ENCODE measurements at places on chromosomes 12 and 14.

DNA sequence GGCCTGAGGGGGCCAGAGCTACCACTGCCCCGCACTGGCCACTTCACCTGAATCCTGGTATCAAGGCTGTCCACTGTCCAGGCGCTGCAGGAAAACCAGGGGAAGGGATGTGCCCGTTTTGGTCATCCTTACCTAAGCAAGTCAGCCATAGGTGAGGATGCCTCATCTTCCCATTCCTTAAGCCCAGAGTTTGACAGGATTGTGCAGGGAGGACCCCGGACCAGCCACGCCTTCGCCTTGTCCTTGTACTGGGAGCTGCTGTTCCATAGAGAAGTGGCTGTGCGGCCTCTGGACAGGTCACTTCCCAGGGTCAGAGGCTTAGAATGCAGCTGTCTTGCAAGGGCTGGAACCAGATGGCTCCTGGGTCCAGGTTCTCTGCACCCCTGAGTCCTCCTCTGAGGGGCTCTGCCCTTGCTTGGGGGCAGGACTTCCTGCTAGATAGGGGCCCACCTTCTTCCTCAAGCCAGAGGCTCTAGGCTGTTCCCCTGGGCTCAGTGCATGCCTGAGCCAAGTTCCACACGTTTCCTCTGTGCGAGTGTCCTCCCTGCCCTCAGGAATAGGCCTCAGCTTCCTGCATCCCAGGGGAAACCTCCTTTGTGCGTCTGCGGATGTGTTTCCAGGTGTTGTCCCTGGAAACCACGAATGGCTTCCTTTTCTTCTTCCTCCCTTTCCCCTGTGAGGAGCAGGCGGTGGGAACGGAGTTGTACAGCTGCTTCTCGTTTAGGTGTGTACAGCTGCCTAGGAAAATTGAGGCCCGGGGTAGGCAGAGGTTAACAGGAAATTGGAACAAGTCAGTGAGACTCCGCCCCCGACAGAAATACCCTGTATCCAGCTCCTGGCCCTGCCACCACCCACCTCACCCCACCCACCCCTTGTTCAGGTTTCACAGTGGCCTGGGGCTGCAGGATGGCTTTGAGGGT lies 54.3 kb upstream of the RIN3 start:
- H3K4me3 ChIP-seq: no peak overlapping the region
- H3K27ac ChIP-seq: peak overlapping the region; percentile 97
- DNase-seq: no peak
- no peaks in the 10 kb centered on the region for H3K36me3 ChIP-seq
- H3K4me1 ChIP-seq: peaks cover 31% of the 10 kb centered on the region

DNA sequence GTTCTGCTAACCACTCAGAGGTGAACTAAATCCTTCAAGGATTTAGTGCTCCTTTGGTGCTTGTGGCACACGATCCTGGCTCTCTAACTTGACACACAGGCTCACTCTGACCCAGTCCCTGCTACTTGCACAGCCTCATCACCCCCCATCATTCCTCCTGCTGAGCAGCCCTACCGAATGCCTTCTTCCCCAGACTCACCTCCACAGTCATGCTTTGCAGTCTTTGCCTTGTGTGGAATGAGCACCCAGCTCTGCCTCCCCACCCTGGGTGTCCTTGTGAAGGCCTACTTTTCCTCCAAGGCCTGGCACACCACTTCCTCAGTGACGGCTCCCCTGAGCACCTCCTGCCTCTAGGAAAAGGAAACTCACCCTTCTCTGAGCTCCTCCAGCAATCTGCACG lies 7.9 kb upstream of the TINF2 start:
- H3K4me1 ChIP-seq: peaks cover 11% of the 10 kb centered on the region
- H3K27me3 ChIP-seq: no peaks in the 10 kb centered on the region
- peak overlapping the region; percentile 68 for H3K27ac ChIP-seq

DNA sequence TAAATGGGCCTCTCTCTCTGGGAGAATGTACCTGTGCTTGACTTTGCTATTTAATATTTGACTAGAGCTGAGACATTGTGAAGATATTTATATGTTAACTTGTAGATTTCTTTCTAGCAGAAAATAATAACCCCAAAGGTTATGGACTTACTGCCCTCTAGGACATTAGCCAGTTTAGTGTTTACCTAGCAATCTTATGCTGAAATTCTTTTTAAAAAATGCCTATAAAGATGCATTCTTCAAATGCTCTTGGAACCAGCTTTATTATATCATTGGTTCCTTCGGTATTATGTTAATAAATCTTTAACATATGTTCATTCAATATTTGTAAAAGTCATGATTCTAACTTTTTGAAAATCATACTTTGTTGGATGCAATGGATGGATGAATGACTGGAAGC lies 28.0 kb downstream of the GPR19 start:
- DNase-seq: no peak
- no peak overlapping the region for H3K4me3 ChIP-seq
- H3K36me3 ChIP-seq: peaks cover 4% of the 10 kb centered on the region
- H3K27ac ChIP-seq: no peak overlapping the region
- H3K4me1 ChIP-seq: no peaks in the 10 kb centered on the region

DNA sequence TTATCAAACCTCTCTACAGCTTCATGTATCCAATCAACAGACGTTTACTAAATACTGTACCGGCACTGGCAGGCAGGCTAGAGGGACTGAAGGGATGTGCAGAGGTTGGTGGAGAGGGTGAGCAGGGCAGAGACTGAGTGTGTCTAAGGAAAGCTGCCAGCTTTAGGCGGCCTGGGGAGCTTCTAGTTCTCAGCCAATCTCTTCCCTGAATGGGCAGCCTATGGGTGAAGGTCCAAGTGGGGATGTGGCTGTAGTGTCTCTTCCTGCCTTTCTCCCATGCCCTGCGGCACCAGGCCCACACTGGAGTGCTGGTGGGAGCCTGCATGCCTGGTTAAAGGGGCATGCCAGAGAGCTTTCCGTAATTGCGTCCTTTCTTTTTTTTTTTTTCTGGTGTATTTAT lies 239.8 kb downstream of the CACNA1C start:
- H3K27ac ChIP-seq: no peak overlapping the region
- peaks cover 2% of the 10 kb centered on the region for H3K36me3 ChIP-seq
- H3K4me3 ChIP-seq: no peak overlapping the region
- DNase-seq: no peak
- H3K27me3 ChIP-seq: peaks cover 58% of the 10 kb centered on the region

GRCh38 chr14:79254069-79254775 lies 957.1 kb downstream of the DIO2 start:
- H3K27ac ChIP-seq: no peak overlapping the region
- no peak for DNase-seq
- H3K4me1 ChIP-seq: no peaks in the 10 kb centered on the region
- H3K36me3 ChIP-seq: peaks cover 3% of the 10 kb centered on the region

DNA sequence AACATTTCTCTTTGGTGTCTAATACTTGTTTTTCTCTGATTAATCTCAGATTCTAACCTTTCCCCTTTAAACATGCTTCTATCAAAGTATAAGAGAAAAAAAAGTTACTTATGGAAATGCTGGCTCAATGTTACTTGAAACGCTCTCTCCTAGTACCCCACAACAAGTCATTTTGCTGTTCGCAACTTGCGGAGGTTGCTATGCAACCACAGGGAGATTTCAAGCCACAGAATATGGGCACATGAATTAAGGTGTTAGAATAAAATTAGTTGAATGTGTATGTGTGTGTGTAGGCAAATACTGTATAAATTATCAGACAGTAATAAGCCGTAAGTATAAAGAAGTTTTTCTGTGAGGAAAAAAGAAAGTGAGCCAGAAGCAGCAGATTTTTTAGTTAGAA lies 80.6 kb downstream of the CCDC59 start:
- no peaks in the 10 kb centered on the region for H3K36me3 ChIP-seq
- DNase-seq: no peak
- no peaks in the 10 kb centered on the region for H3K4me1 ChIP-seq
- no peaks in the 10 kb centered on the region for H3K27me3 ChIP-seq
- H3K4me3 ChIP-seq: no peak overlapping the region

DNA sequence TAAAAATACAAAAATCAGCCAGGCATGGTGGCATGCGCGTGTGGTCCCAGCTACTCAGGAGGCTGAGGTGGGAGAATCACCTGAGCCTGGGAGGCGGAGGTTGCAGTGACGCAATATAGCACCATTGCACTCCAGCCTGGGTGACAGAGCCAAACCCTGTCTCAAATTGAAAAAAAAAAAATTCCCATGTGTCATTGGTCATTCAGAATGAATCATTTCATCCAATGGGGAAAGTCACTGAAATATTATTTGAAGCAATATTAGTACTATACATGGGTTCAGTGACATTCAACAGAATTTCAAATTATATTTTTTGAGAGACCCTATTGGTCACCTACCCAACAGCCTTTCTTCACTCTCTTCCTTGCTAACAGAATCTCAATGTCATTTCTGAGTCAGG lies 276.1 kb downstream of the ITPR2 start:
- H3K4me1 ChIP-seq: no peaks in the 10 kb centered on the region
- DNase-seq: no peak
- H3K27me3 ChIP-seq: no peaks in the 10 kb centered on the region
- no peak overlapping the region for H3K27ac ChIP-seq
- no peak overlapping the region for H3K4me3 ChIP-seq
- H3K36me3 ChIP-seq: peaks cover 6% of the 10 kb centered on the region

- no peaks in the 10 kb centered on the region for H3K27me3 ChIP-seq
- no peak overlapping the region for H3K27ac ChIP-seq
- H3K36me3 ChIP-seq: no peaks in the 10 kb centered on the region
- H3K4me3 ChIP-seq: no peak overlapping the region
- H3K4me1 ChIP-seq: no peaks in the 10 kb centered on the region
Measured at GRCh38 chr12:59005193-59005955, 85.1 kb upstream of the LRIG3 start.

- no peak overlapping the region for H3K4me3 ChIP-seq
- H3K27ac ChIP-seq: peak overlapping the region; percentile 39
- DNase-seq: no peak
- H3K36me3 ChIP-seq: peaks cover 10% of the 10 kb centered on the region
- peaks cover 15% of the 10 kb centered on the region for H3K4me1 ChIP-seq
Measured at GRCh38 chr12:95224202-95225170, 6.9 kb downstream of the VEZT start.

DNA sequence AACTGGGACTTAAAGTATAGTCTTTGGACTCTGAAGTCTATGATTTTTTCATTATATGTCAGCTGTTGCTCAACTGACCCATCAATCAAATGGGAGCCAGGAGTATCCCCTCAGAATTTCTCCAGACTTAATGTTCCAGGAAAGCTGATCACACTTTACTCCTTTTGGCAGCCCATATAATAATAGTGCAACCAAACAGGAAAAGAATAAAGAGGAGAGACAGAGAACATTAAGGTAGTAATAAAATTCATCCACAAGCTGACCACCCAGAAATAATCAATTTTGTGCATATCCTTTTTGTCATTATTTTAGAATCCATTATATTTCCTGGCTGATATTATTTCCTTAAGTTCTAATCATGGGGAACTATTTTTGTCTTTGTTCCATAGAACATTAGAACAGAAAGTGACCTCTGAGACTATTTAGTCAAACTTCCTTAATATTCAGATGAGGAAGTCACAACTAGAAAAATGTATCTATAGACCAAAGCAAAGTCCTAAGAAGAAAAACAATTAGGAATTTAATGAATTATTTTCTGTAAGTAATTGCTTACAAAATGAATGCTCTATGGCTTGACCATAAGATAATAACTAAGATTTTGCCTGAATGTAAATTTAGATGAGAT lies 238.1 kb upstream of the SEL1L start:
- H3K27ac ChIP-seq: no peak overlapping the region
- H3K27me3 ChIP-seq: no peaks in the 10 kb centered on the region
- no peak overlapping the region for H3K4me3 ChIP-seq
- H3K36me3 ChIP-seq: no peaks in the 10 kb centered on the region

GRCh38 chr14:61640158-61641136 lies 54.9 kb upstream of the HIF1A start:
- H3K27me3 ChIP-seq: no peaks in the 10 kb centered on the region
- H3K4me1 ChIP-seq: peaks cover 5% of the 10 kb centered on the region
- H3K36me3 ChIP-seq: no peaks in the 10 kb centered on the region
- DNase-seq: no peak

- H3K27me3 ChIP-seq: no peaks in the 10 kb centered on the region
- H3K27ac ChIP-seq: no peak overlapping the region
- no peaks in the 10 kb centered on the region for H3K36me3 ChIP-seq
- no peak overlapping the region for H3K4me3 ChIP-seq
- no peaks in the 10 kb centered on the region for H3K4me1 ChIP-seq
Measured at GRCh38 chr12:32470936-32471470, 71.6 kb downstream of the FGD4 start.

- H3K4me3 ChIP-seq: peak within 1 kb of the TSS; percentile 96
- H3K27me3 ChIP-seq: no peaks in the 10 kb centered on the region
- peaks cover 28% of the 10 kb centered on the region for H3K36me3 ChIP-seq
- H3K4me1 ChIP-seq: peaks cover 38% of the 10 kb centered on the region
- H3K27ac ChIP-seq: peak within 1 kb of the TSS; percentile 93
Measured at GRCh38 chr14:69152902-69153151, at the start of gene DCAF5. Gene DCAF5, minus strand, starts transcription at chr14:69153119. Its CDS starts 141 bp downstream, at chr14:69152978.

DNA sequence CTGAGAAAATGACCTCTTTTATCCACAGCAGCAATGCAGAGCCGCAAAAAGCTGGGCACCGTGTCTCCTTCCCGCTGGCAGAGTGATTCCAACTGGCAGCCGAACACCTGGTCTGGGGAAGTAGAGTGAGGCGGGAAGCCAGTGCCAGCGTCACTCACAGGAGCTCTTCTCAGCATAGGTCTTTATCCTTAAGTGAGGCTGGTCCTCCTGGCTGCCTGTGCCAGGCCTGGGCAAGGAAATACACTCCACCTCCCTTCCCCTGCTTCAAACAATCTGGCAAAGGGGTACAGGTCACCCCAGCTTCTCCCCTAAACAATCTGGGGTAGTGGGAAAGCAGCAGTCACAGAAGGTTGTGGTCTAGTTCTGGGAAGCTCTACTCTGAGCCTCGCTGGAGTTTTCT lies 4.8 kb downstream of the ARHGAP9 start:
- peaks cover 58% of the 10 kb centered on the region for H3K4me1 ChIP-seq
- no peak for DNase-seq
- H3K27ac ChIP-seq: peak overlapping the region; percentile 78
- peak overlapping the region; percentile 77 for H3K4me3 ChIP-seq
- peaks cover 91% of the 10 kb centered on the region for H3K36me3 ChIP-seq

GRCh38 chr14:82872494-82872893 lies 1338.8 kb upstream of the SEL1L start:
- H3K4me3 ChIP-seq: no peak overlapping the region
- DNase-seq: no peak
- no peak overlapping the region for H3K27ac ChIP-seq
- no peaks in the 10 kb centered on the region for H3K4me1 ChIP-seq
- no peaks in the 10 kb centered on the region for H3K36me3 ChIP-seq

DNA sequence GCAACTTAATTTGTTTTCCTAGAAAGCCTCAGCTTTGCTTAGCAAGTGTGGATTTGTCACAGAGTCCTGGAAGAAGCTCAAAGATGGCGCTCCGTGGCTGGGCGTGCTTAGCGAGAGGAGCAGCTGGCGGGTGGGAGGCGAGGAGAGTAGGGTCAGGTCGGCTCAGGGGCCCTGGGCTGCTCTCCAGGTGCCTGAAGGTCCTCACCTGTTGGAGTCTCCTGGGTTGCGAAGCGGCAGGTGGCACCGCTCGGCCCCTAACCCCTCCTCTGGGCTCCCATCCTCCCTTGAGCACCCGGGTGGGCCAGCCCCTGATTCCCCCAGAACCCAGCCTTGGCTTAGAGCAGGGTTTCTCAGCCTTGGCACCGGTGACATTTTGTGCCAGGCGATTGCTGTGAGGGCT lies 25.1 kb downstream of the LRTM2 start:
- H3K27ac ChIP-seq: no peak overlapping the region
- H3K36me3 ChIP-seq: no peaks in the 10 kb centered on the region
- H3K27me3 ChIP-seq: peaks cover 56% of the 10 kb centered on the region
- H3K4me1 ChIP-seq: peaks cover 5% of the 10 kb centered on the region

- H3K4me3 ChIP-seq: no peak overlapping the region
- H3K36me3 ChIP-seq: no peaks in the 10 kb centered on the region
- H3K27ac ChIP-seq: no peak overlapping the region
- peaks cover 65% of the 10 kb centered on the region for H3K27me3 ChIP-seq
- peaks cover 5% of the 10 kb centered on the region for H3K4me1 ChIP-seq
- no peak for DNase-seq
Measured at GRCh38 chr14:104461676-104462449, 117.7 kb upstream of the C14orf180 start.

All from effector memory CD8-positive, alpha-beta T cell (primary cell).